Thyroid gland (tissue), 4 donors: ENCODE measurements at places on chromosomes 12 and 14. TPM values are rescaled to one million over a fixed set of nuclear protein-coding genes. Genes with fewer than 3 reads are reported as not detected.

The KRT78 gene
- total RNA-seq, result not detected

The PRR4 gene
- total RNA-seq, result 4.3 TPM

The NOVA1 gene
- total RNA-seq, result 9.8 TPM

The ALX1 gene
- total RNA-seq, result 1.1 TPM

DNA sequence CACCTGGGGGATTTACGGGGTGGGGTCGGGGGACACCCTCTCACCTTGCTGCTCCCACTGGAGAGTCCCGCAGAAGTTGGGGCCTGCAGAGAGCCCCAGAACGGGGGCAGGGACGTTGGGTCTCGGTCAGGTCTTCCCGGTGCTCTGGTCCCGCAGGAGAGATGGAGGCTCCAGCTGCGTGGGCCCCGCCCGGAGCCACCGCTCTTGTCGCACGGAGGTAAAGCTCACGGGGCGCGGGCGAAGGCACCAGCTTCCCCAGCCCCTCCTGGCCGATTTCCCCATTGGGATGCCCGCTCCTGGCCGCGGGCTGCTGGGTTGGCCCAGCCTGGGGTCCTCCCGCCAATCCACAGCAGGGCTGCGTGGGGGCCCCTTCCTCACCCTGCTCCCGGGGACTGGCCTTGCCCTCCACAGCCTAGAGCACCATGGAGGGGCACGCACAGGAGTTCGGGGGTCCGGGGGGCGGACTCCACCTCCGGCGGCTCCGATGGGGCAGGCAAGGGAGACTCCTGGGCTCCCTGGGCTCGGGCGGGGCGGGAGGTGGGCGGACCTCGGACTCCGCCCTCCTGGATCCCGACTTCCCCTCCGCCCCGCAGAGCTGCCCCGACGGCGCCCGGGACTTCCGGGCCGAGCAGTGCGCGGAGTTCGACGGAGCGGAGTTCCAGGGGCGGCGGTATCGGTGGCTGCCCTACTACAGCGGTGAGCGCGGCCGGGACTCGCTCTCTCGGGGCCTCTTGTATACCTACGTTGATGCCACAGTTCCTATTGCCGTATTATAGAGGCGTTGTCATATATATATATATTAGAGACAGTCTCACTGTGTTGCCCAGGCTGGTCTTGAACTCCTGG, 8.4 kb downstream of the PAPLN start:
- no peak overlapping the region for H3K4me3 ChIP-seq
- no peaks in the 10 kb centered on the region for H3K36me3 ChIP-seq
- H3K27me3 ChIP-seq, result no peaks in the 10 kb centered on the region
- H3K27ac ChIP-seq, result no peak overlapping the region
- DNase-seq, result peak; percentile 61
- H3K4me1 ChIP-seq, result peaks cover 18% of the 10 kb centered on the region

GRCh38 chr12:14802721-14803010, 612 bp downstream of the WBP11 start:
- H3K27me3 ChIP-seq, result no peaks in the 10 kb centered on the region
- H3K27ac ChIP-seq, result peak overlapping the region; percentile 85
- peaks cover 7% of the 10 kb centered on the region for H3K4me1 ChIP-seq
- peaks cover 12% of the 10 kb centered on the region for H3K36me3 ChIP-seq
- no peak for DNase-seq
- peak overlapping the region; percentile 97 for H3K4me3 ChIP-seq

- H3K27ac ChIP-seq, result no peak overlapping the region
- no peaks in the 10 kb centered on the region for H3K27me3 ChIP-seq
- H3K4me3 ChIP-seq, result no peak overlapping the region
- DNase-seq, result no peak
These were observed 42.9 kb downstream of the ITPK1 start for GRCh38 chr14:93072659-93073357.

DNA sequence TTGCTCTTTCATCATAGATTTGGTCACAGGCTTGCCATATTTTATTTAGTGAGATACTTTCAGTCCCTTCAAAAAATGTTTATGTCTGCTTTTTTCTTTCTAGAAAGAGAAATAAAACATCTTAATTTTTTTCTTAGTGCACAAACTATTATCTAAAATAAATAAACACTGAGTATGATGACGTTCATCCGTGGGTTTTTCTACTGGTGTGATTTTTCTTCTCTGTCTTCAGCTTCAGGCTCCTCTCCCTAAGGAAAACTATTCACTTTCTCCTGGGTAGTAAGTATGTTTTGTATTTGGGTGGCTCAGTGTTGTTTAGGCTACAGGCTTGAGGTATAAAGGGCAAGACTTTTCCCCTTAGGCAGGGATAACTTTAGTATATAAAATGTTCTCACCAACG, 154.7 kb downstream of the DACT1 start:
- no peaks in the 10 kb centered on the region for H3K27me3 ChIP-seq
- H3K4me3 ChIP-seq, result no peak overlapping the region
- peaks cover 10% of the 10 kb centered on the region for H3K4me1 ChIP-seq
- no peaks in the 10 kb centered on the region for H3K36me3 ChIP-seq
- H3K27ac ChIP-seq, result no peak overlapping the region
- DNase-seq, result no peak

DNA sequence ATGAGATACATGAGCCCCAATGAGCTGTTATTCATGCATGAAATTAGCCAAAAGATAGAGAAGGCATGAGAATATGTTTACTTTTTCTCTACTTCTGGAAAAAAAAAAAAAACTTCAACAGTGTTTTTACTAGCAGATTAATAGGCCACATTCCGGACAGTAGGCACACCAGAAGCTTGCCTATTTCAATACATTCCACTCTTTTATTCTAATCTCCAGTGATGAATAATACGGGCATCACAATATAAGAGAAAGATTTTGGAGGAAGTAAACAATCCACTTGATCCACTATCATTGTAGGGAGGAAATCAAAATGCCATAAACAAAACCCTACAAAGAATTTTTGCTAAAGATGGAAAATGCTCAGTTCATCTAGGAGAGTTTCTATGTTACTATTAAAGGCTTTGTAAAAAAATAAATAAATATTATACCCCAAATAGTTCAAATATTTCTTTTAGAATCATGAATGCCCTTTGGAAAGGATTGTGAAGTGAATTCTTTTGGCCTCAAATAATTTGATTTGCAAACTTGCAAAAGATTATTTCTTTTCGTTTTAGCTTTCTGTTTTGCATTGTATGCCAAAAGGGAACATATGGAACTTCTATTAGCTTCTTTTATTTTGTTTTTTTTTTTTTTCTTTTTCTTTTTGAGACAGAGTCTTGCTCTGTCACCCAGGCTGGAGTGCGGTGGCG, 232.6 kb downstream of the EPS8 start:
- no peaks in the 10 kb centered on the region for H3K36me3 ChIP-seq
- H3K4me3 ChIP-seq, result no peak overlapping the region
- no peaks in the 10 kb centered on the region for H3K27me3 ChIP-seq
- no peak for DNase-seq

DNA sequence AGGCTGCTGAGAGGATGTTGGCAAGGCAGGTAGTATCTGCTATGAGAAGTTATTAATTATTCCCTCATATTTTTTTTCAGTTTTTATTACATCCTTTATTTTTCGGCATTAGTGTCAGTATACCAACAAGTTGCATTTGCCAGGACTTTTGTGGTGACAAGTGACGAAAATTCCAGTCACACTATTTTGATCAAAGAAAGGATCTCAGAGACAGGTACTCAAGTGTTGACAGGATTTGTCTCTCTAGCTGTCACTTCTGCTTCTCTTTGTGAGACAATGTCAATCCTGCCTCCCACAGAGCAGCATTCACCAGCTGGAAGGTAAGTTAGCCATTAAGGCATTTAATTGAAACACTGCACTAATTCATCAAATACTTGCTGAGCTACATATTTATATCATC, 18.0 kb upstream of the IFNG start:
- no peaks in the 10 kb centered on the region for H3K36me3 ChIP-seq
- no peak overlapping the region for H3K4me3 ChIP-seq
- H3K27ac ChIP-seq, result no peak overlapping the region
- H3K27me3 ChIP-seq, result no peaks in the 10 kb centered on the region
- H3K4me1 ChIP-seq, result no peaks in the 10 kb centered on the region

DNA sequence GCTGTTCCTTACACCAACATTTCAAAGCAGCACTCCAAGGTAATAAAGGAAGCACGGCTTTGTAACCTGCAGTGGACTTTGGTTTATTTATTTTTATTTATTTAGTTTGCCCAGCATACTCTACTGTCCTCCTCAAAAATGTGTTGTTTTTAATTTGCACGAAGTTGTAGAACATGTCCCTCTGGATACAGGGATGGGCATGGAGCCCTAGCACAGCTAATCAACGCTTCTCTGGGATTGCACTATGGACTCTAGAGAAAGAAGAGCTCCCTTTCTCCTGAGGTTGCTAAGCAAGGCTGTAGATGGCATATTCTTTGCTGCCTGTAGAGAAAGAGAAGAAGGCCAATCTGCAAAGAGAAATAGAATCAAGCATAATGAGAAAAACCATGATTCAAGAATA, 5.9 kb upstream of the ANAPC5 start:
- H3K4me1 ChIP-seq, result peaks cover 5% of the 10 kb centered on the region
- no peak for DNase-seq
- H3K36me3 ChIP-seq, result no peaks in the 10 kb centered on the region
- no peaks in the 10 kb centered on the region for H3K27me3 ChIP-seq
- no peak overlapping the region for H3K4me3 ChIP-seq

- no peaks in the 10 kb centered on the region for H3K36me3 ChIP-seq
- H3K4me3 ChIP-seq, result no peak overlapping the region
- DNase-seq, result no peak
- H3K27me3 ChIP-seq, result no peaks in the 10 kb centered on the region
- H3K4me1 ChIP-seq, result no peaks in the 10 kb centered on the region
- no peak overlapping the region for H3K27ac ChIP-seq
These were observed 414.0 kb upstream of the ATP2B1 start for GRCh38 chr12:90122681-90123080.
